ENCODE measurements at places on chromosomes 12 and 14.

DNA sequence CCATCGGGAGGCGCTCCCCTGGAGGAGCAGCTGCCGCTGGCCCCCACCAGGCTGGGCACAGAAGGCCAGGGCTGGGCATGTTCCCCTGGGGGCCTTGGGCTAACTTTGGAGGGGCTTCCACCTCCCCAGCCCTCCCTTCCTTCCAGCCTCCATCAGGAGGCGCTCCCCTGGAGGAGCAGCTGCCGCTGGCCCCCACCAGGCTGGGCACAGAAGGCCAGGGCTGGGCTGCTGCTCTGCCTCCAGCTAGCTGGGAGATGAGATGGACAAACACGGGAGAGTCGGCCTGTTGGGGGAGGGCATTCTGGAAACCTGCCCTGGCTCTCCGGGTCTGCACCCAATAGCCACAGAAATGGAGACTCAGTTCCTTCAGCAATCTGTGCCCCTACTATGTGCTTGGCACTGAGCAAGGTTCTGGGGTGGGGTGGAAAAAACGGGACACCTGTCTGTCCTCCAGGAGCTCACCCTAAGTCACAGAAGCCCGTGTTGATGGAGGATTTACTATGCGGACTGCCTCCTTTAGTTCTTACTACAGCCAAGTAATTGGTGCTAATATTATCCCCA lies 39.0 kb upstream of the CORO1C start:
- DNase-seq: no peak

DNA sequence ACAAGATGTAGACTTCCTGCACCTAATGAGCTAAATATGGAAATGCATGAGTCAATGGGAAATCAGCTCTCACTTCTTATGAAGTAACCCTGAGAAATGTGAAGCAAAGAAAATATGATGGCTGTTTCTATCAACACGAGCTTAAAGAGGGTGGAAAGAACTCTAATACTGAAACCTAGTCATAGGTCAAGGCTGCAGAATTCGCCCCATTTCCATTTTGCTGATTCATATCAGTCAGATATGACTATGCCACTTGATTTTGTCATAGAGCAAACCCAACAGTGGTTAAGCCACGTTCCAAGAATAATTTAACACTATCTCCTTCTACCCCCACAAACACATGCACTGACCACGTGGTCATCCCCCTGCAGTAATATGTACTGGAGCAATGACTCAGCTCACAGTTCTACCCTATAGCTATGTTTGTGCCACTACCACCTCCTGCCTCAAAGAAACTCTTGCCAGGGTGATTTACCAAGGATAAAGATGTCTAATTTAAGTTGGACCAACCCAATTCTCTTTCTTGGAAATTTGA lies 157.5 kb downstream of the TMTC3 start:
- DNase-seq: no peak

GRCh38 chr14:76995279-76996035 lies 33.1 kb downstream of the IRF2BPL start:
- DNase-seq: no peak

DNA sequence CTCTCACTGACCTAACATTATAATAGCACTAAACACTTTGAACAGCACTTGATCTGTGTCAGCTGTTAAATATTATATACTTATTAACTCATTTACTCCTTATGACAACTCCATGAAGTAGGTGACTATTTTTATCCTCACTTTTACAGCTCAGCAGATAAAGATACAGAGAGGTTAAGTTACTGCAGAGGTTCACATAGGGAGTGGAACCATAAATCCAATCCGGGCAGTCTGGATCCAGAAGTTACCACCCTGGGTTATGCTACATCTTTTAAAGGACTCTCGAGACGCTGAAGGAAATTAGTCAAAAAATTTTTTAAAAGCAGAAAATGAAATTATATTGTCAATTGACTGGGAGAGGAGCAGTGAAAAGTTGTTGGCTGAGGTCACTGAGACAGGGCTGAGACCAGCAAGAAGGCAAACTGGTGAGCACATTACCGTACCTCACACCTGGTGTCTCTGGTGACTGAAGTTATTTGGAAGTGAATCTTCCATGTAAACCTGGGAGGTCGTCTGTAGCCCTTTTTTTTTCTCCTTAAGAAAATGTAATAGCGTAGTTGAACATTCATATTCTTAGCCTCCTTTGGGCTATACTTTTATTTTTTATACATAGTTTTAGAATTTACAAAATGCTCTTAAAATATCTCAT lies 1.2 kb upstream of the RIMKLB start:
- no peak for DNase-seq

DNA sequence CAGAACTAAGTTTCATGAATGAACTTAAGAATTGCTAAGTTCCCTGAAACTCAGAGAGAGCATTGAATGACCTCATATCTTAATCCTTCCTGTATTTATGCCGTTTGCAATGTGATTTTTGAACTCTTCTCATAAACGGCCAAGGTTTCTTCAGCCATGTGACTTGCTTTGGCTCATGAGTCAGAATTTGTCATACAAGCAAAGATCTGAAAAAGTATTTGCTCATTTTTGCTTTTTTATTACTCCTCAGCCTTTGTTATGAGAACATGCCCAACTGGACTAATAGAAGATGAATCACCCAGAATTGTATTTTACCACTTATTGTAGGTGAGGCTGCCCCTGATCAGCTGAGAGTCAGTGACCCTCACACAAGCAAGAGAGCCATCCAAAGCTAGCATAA lies 693.8 kb downstream of the BCL11B start:
- no peak for DNase-seq

- no peak for DNase-seq
Observed at GRCh38 chr14:31965735-31966598, 111.1 kb upstream of the ARHGAP5 start.

- DNase-seq: no peak
Observed at GRCh38 chr12:41302979-41303403, 114.9 kb downstream of the PDZRN4 start.

DNA sequence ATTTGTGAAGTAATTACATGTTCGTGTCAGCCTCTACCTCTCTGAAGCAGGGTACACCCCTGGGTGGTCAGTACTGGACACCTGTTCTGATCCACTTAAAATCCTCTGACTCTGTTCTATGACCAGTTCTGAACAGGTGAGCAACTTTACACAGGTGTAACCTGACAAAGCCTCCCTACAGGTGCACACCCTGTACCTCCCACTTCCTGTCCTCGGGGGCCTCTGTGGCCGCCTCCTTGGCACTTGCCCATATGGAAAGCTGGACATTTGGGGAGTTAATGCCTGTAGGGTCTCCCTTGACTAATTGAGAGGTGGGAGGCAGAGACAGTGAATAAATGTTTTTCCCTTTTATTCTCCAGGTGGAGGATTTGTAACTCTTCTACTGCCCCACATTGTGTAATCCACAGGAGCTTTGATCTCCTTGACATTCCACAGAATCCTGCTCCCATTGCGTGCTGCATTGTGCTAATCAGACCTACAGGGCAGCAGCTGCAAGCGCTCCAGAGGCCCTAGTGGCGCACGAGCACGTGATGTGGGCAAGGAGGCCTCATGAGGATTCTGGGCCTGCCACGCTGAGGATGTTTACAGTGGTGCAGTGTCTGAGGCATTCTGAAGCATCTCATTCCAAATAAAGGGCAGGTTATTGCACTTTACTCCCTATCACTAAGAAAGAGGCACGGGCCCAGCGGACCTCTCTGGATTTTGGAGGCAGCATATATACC lies 45.8 kb upstream of the BATF start:
- DNase-seq: no peak

DNA sequence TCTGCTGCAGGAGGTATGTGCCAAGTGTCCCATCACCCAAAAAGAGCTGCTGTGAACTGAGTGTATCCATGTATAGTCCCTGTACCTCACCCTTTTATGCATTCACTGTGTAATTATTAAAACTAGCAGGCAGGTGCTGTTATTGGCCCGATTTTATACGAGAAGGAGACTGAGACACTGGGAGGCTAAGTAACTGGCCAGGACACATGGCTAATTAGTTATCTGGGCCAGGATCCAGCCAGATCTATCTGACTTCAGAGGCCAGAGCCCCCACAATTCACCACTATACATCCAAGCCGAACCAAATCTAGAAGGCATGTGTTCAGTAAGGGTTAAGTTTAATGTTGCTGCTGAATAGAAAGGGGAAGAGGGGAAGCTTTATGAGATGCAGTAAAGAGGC lies 73.4 kb downstream of the FRMD6 start:
- DNase-seq: no peak

DNA sequence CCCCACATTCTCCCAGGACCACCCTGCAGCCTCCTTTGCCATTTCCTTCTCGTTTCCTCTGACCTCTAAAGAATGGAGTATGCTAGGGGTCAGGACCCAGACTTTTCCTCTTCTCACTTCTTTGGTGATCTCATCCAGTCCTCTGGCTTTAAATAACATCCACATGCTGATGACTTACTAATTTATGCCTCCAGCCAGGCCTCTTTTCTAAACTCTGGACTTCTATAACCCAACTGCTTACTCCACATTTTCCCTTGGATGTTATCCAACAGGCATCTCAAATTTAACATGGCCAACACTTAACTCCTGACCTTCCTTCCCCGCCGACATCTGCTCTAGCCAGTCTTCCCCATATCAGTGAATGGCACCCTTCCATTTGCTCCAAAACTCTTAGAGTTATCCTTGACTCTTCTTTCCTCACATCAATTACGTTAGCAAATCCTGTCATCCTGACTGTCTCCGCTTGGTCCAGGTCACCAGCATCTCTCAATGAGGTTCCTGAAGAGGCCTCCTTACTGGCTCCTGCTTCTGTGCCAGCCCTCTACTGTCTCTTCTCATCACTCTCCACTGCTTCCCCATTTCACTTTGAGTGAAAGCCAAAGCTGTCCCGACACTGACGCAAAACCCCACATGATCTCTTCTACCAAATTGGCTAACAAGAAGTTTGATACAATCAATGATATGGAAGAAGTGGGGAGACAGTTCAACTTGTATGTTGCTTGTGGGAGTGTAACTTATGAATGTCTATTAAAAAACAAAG lies 42.7 kb downstream of the TMBIM6 start:
- no peak for DNase-seq

DNA sequence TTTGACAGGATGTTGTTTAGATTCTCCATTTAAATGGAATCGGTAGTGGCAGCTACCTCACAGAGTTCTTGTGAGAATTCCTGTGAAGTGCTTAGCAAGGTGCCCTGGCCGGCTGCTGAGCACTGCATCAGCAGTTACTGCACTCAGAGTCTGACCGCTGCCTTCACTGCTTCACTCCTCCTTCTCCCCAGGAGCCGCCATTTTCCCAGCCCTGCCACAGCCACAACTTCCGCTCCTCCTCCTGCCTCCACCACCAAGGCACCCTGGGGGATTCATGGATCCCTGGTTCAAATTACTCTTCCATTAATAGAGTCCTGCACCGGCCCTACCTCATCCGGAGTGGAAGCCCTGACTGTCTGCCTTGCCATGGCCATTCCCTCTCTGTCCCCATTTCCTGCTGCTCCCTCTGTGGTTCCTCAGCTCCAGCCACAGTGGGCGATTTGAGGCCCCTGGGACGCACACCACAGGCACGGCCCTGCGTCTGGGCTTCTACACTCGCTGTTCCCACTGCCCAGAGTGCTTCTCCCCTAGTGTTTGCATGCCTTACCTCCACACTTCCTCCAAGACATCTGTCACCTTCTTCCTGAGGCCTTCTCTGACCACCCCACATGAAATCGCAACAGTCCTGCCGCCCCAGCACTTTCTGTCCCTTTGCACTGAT lies 210.3 kb downstream of the IPO8 start:
- DNase-seq: no peak

DNA sequence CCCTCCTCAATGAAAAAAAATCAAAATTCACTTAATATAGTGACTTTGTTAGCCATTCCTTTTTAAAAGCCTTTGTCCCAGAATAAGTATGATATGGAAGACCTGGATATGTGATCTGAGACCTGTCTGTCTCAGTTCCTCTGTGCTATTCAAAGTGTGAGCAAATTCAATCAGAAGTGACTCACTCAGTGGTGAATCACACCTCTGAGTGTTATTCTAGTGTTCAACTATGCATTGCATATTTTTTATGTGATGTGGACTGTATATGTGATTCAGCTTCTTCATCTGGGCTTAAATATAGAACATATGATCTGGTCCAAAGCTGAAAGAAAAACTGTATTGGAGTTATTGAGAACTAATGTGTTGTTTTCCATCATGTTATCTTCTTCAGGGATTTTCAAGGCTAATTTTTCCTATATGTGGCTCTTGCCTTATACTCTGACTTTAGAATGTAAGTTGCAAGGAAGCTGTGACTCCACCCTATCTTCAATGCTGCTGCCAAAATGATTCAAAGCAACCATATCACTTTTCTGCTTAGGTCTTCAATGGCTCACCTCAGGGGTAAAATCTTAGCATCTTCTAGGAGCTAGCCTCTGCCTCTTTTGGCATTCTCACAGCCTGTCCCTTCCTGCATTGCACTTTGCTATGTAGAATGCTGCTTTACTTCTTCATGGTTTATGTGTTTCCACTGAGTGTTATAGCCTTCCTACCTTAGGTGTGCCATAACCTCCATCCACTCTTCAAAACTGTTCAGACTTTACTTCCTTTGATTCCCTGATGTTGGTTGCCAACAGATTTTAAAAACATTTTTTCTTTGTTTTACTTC lies 169.8 kb downstream of the OTOGL start:
- DNase-seq: no peak

GRCh38 chr12:106973545-106973944 lies 13.4 kb downstream of the MTERF2 start:
- no peak for DNase-seq

DNA sequence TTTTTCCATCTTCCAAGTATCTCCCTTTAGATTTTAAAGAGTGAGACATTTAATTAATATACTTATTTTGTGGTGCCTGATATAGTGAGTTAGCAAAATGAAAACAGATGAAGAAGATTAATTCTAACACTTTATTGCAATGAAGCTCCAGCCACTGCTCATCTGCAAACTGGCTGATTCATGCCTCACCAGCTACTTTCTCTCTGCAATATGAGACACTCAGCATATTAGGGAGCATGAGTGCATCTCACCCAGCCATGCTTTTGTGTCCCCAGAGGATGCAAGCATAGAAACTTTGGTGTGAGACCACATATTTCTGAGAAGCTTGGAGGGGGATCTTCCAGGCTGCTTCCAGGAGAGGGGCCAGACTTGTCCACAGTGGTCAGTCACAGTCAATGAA lies 148.6 kb downstream of the BMP4 start:
- no peak for DNase-seq

- no peak for DNase-seq
Observed at GRCh38 chr12:109443794-109444193, 33.3 kb downstream of the KCTD10 start.

GRCh38 chr14:101731187-101732080 lies 30.1 kb upstream of the PPP2R5C start:
- DNase-seq: no peak

Data from HEK293T (cell line).